ENCODE measurements at places on chromosomes 1 and 21. TPM values are rescaled to one million over a fixed set of nuclear protein-coding genes. Genes with fewer than 3 reads are reported as not detected.

DNA sequence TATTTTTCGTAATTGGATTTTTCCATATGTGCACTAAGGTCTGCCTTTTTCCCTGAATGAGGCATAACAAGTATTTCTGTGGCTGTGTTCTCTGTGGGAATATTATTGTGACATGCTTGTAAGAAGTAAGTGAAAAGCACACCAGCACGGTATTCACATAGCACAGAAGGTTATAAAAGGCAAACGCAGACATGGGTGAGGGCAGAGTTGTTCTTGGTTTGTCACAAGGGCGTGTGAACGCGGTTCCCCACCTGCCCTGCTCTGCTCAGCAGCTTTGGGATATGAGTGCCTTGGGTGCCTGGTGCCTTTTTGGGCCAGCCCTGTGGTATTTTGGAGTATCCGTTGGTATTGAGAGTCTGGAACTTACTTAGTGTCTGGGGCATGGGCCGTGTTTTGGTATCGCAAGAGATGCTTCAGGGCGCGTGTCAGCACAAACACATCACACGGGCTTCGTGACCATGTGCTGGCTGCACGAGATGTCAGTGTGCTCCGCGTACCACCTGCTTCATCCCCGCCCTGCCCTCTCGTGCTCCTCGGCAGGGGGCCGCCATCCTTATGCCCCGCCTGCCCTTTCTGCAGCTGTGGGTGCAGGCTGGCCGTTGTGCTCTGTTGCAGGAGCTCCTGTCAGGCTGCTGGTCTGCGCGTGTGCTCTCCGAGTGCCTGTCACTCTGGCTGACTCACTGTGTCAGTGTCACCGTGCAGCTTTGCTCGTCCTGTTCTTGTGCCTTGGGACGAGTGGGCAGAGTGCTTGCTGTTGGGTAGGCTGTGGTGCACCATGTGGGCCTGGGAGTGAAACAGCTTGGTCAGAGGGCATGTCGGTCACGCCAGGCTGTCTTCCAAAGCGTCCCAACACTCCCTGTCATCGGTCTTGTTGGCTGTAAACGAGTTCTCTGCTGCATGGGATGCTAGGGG is 15.0 kb downstream of the SKI start:
- H3K4me3 ChIP-seq, result no peak overlapping the region
- H3K27me3 ChIP-seq, result no peaks in the 10 kb centered on the region
- DNase-seq, result no peak
- H3K36me3 ChIP-seq, result peaks cover 41% of the 10 kb centered on the region
- H3K27ac ChIP-seq, result no peak overlapping the region

- no peaks in the 10 kb centered on the region for H3K36me3 ChIP-seq
- no peaks in the 10 kb centered on the region for H3K27me3 ChIP-seq
- DNase-seq, result no peak
- H3K4me3 ChIP-seq, result no peak overlapping the region
- H3K27ac ChIP-seq, result no peak overlapping the region
- H3K4me1 ChIP-seq, result no peaks in the 10 kb centered on the region
Observed at GRCh38 chr1:118907466-118907865, 80.7 kb downstream of the TBX15 start.

LCE1B gene
- not detected for total RNA-seq

GRCh38 chr1:70220517-70221237 is 503 bp upstream of the SRSF11 start:
- peak overlapping the region; percentile 99 for H3K27ac ChIP-seq
- peak; percentile 60 for DNase-seq
- peak overlapping the region; percentile 96 for H3K4me3 ChIP-seq
- H3K27me3 ChIP-seq, result no peaks in the 10 kb centered on the region
- peaks cover 39% of the 10 kb centered on the region for H3K36me3 ChIP-seq

DNA sequence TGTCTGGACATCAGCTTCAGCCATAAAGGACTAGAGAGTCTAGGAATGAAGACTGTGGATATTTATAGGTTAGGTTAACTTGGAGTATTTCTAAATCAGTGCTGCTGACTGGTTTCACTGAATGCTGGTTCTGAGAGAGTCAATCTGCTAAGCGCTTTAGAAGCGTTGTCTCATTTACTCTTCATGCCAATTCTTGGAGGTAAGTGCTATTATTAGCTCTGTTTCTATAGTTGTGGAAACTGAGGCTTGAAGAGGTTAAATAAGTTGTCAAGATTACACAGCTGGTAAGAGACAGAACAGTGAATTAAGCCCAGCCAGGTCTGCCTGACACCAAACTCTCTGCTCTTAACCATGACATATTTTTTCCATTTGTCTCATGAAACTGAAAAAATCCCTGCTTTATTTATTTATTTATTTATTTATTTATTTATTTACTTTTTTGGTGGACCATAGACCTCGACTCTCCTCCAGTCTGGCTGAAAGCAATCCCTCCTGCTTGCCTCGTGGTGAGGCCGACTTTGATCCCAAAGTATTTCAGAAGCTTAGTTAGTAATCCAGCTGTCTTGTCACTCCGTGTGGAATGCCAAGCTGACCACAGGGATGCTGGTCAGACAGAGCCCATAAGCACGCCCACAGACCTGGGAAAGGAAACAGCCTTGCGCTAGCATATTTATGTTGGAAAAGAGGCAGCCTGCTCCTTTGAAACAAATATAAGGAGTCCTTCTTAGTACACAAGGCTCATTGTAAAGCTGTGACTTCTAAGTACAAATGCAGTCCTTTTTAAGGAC is 16.9 kb downstream of the NTMT2 start:
- peaks cover 2% of the 10 kb centered on the region for H3K27me3 ChIP-seq
- DNase-seq, result no peak
- H3K4me3 ChIP-seq, result no peak overlapping the region

DNA sequence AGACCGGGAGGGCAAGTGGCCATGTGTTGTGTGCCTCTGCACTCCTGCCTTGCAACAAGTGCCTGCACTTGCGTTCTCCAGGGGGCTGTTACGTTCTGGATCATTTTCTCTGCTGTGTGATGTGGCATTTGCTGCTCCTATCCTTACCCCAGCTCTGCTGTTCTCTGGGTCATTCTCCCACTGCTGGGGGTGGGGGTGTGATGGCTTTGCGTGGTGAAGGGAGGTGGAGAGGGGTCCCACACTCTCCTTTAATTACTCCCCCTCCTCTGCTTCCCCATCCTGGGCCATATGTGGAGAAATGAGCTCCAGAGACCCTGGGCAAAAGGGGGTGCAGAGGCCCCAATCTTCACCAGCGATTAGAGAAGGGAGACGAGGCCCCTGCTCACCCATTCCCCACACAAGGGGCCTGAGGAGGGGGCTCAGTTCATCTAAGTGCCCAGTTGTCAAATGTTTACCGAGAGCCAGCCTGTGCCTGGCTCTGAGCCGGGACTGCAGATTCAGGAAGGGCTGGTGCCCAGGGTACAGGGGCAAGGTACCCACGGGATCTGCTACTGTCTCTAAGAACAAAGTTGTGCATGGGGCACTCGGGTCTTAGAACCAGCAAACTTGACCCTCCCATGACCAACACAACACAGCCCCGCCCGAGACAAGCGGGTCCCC is 355.4 kb downstream of the PTPRU start:
- H3K36me3 ChIP-seq, result no peaks in the 10 kb centered on the region
- peaks cover 8% of the 10 kb centered on the region for H3K27me3 ChIP-seq
- DNase-seq, result no peak
- H3K4me1 ChIP-seq, result no peaks in the 10 kb centered on the region
- H3K4me3 ChIP-seq, result no peak overlapping the region

- peak overlapping the region; percentile 82 for H3K27ac ChIP-seq
- H3K4me3 ChIP-seq, result peak overlapping the region; percentile 71
- peaks cover 70% of the 10 kb centered on the region for H3K4me1 ChIP-seq
- DNase-seq, result peak; percentile 75
- H3K36me3 ChIP-seq, result peaks cover 55% of the 10 kb centered on the region
Observed at GRCh38 chr21:42392731-42393442, 3.0 kb downstream of the TMPRSS3 start.

RNU1-2 gene
- 1,962 TPM for total RNA-seq

CD164L2 gene
- not detected for total RNA-seq

DNA sequence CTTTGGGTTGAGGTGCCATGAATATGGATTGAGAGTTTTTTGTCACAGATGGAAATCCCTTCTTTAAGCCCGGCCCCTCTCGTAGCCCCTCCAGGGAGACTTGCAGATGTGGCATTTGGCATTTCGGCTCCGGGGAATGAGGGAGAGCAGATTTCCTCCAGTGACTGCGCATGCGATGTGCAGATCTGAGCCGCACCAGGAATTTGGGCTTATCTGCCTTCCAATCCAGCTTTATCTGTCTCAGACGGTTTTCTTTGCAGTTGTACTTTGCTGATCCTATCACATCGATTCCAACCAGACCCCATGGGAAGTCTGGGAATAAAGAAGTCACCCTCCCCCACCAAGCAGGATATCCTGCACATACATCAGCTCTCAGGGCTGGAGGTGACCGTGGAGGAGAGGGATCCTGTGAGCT is 11.7 kb downstream of the KIF26B start:
- no peak overlapping the region for H3K4me3 ChIP-seq
- H3K4me1 ChIP-seq, result peaks cover 4% of the 10 kb centered on the region
- peaks cover 37% of the 10 kb centered on the region for H3K27me3 ChIP-seq

VASH2 gene
- total RNA-seq, result 0.84 TPM

DNA sequence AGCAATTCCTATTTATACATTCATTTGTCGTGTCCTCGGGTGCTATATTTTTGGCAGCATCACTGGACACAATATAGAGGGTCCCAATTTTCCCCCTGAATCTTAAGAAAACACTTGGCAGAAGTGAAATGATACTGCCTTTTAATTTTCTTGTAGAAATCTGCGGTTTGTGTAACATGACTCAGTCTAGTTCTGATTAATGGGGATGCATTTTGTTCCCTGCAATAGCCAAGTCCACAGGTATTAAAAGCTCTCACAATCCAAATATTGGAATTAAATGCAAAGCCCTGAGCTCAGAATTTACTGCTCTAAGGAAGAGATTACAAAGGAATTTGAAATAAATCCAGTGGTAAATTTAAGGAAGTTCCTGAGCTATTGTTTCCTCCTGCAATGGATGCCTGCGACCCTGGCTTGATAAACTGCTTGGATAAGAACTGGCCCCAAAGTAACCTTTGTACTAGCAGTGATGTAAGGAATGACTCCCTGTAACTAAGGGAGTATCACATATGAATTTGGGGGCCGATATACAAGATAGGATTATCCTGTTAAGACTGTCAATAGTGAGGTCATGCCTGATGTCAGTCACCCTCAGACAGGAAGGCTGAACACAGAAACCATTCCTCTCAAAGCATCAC is 349.7 kb upstream of the C1orf87 start:
- no peaks in the 10 kb centered on the region for H3K4me1 ChIP-seq
- H3K27ac ChIP-seq, result no peak overlapping the region
- DNase-seq, result no peak
- H3K27me3 ChIP-seq, result no peaks in the 10 kb centered on the region
- H3K36me3 ChIP-seq, result no peaks in the 10 kb centered on the region
- no peak overlapping the region for H3K4me3 ChIP-seq

GBP6 gene
- total RNA-seq, result 0.40 TPM

- H3K36me3 ChIP-seq, result no peaks in the 10 kb centered on the region
- no peaks in the 10 kb centered on the region for H3K4me1 ChIP-seq
- H3K27me3 ChIP-seq, result peaks cover 21% of the 10 kb centered on the region
- no peak for DNase-seq
- no peak within 1 kb of the TSS for H3K27ac ChIP-seq
- H3K4me3 ChIP-seq, result no peak within 1 kb of the TSS
Observed at GRCh38 chr1:153375511-153375910, at the start of gene S100A12. TSS of gene S100A12 (minus strand) at chr1:153375621. CDS start at chr1:153374592, 1,029 bp downstream.

- no peak overlapping the region for H3K4me3 ChIP-seq
- no peaks in the 10 kb centered on the region for H3K27me3 ChIP-seq
- H3K36me3 ChIP-seq, result peaks cover 46% of the 10 kb centered on the region
- H3K27ac ChIP-seq, result no peak overlapping the region
Observed at GRCh38 chr1:46295306-46295705, 8.1 kb downstream of the LRRC41 start.

TMEM63A gene
- 23.0 TPM for total RNA-seq

DNA sequence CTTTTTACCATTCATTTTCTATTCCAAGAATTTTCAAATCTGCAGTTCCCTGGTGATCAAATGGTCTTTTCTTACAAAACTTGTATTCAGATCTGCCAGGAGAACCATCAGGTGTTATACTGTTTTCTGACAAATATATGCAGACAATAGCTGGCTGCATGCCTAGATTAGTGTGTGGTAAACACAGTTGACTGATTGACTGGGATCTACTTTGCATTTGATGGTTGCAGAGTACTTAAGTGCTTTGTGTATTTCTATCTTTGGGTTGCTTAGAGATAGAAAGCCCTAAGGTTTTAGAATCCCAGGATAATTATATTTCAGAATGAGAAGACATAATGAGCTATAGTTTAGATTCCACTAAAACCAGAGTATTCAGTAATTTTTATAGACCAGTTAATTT is 102.0 kb upstream of the CHODL start:
- H3K4me3 ChIP-seq, result no peak overlapping the region
- no peaks in the 10 kb centered on the region for H3K4me1 ChIP-seq
- no peak for DNase-seq
- H3K27ac ChIP-seq, result no peak overlapping the region

DNA sequence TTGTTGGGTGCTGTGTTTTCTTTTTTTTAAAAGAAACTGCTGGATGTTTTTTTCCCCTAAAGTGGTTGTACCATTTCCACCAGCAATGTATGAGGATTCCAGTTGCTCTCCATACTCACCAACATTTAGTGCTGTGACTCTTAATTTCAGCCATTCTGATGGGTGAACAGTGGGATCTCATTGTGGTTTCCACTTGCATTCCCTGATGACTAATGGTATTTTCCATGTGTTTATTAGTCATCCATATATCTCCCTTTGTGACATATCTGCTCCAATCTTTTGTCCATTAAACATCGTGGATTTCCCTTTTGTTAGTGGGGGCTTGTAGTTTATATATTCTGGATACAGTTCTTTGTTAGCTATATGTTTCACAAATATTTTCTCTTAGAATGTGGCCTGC is 206.0 kb downstream of the CAMTA1 start:
- H3K4me1 ChIP-seq, result no peaks in the 10 kb centered on the region
- peaks cover 40% of the 10 kb centered on the region for H3K27me3 ChIP-seq
- no peaks in the 10 kb centered on the region for H3K36me3 ChIP-seq
- H3K27ac ChIP-seq, result no peak overlapping the region
- H3K4me3 ChIP-seq, result no peak overlapping the region

ACP6 gene
- 15.3 TPM for total RNA-seq

- no peaks in the 10 kb centered on the region for H3K27me3 ChIP-seq
- peaks cover 59% of the 10 kb centered on the region for H3K36me3 ChIP-seq
- peak; percentile 56 for DNase-seq
Observed at GRCh38 chr1:116771997-116772647, 17.9 kb downstream of the CD2 start.

Measured in activated CD4-positive, alpha-beta T cell treated with anti-CD3 and anti-CD28 coated beads, Interleukin-2, amount 10 ng/mL, durations not matched to agents 24 days and 14 days (primary cell).